ENCODE measurements at places on chromosomes 4 and X. TPM values are rescaled to one million over a fixed set of nuclear protein-coding genes. Genes with fewer than 3 reads are reported as not detected.
A peak's percentile ranks its signal among the peaks of the same experiment; 100 is the strongest.

GRCh38 chrX:130106071-130106470, 4.2 kb downstream of the ELF4 start:
- H3K27me3 ChIP-seq, result no peaks in the 10 kb centered on the region
- DNase-seq, result no peak
- H3K4me1 ChIP-seq, result no peaks in the 10 kb centered on the region
- H3K4me3 ChIP-seq, result no peak overlapping the region
- no peaks in the 10 kb centered on the region for H3K36me3 ChIP-seq

DNA sequence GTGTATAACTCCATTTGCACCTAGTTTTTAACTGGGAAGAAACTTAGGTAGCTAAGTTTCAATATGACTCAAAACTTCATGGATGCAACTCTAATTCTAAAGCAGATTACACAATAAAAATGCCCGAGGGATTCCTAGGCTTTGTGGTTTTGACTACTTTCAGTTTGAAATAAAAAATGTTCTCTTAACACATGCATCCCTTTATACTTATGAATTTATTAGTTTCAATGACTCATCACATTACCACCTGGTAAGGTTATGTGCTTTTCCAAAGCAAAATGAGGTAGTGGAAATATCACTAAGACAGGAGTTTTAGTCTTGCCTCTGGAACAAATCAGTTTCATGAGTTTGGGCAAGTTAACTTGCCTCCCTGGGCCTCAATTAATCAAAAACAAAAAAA, 125.5 kb downstream of the OPHN1 start:
- H3K27me3 ChIP-seq, result no peaks in the 10 kb centered on the region
- H3K4me3 ChIP-seq, result no peak overlapping the region
- no peaks in the 10 kb centered on the region for H3K36me3 ChIP-seq
- H3K4me1 ChIP-seq, result no peaks in the 10 kb centered on the region
- H3K27ac ChIP-seq, result no peak overlapping the region

GRCh38 chr4:119300101-119300978, 21.6 kb downstream of the FABP2 start:
- H3K4me3 ChIP-seq, result peak overlapping the region; percentile 97
- H3K36me3 ChIP-seq, result no peaks in the 10 kb centered on the region
- DNase-seq, result peak; percentile 96
- H3K4me1 ChIP-seq, result peaks cover 6% of the 10 kb centered on the region

GRCh38 chrX:134865682-134866255, 125.0 kb upstream of the SMIM10 start:
- no peak for DNase-seq
- H3K27ac ChIP-seq, result no peak overlapping the region
- no peaks in the 10 kb centered on the region for H3K4me1 ChIP-seq
- H3K4me3 ChIP-seq, result no peak overlapping the region
- no peaks in the 10 kb centered on the region for H3K36me3 ChIP-seq

- no peak for DNase-seq
- H3K27me3 ChIP-seq, result no peaks in the 10 kb centered on the region
- H3K36me3 ChIP-seq, result no peaks in the 10 kb centered on the region
- H3K27ac ChIP-seq, result no peak overlapping the region
- no peaks in the 10 kb centered on the region for H3K4me1 ChIP-seq
- H3K4me3 ChIP-seq, result no peak overlapping the region
Observed at GRCh38 chrX:151365579-151365978, 31.4 kb upstream of the VMA21 start.

- no peak for DNase-seq
- H3K36me3 ChIP-seq, result no peaks in the 10 kb centered on the region
- H3K4me1 ChIP-seq, result no peaks in the 10 kb centered on the region
- no peak overlapping the region for H3K4me3 ChIP-seq
- H3K27ac ChIP-seq, result no peak overlapping the region
- no peaks in the 10 kb centered on the region for H3K27me3 ChIP-seq
Observed at GRCh38 chr4:84099599-84099998, 399.5 kb downstream of the NKX6-1 start.

DNA sequence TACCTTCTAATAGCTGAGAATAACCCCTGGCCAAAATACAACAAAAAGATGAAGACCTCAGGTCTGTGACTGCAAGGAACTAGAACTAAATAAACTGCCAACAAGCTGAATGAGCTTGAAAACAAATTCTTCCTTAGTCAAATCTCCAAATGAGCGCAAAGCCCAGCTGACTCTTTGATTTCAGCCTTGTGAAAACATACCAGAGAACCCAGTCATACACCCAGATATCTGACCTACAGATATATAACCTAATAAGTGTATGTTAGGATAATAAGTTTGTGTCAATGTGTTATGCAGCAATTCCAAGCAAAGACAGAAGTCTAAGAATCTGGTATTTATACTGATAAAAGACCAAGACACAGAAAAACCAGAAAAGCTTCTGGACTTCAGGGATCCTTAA, 38.0 kb upstream of the ADGRL3 start:
- H3K36me3 ChIP-seq, result no peaks in the 10 kb centered on the region
- no peak overlapping the region for H3K27ac ChIP-seq
- H3K27me3 ChIP-seq, result no peaks in the 10 kb centered on the region
- H3K4me3 ChIP-seq, result no peak overlapping the region
- no peak for DNase-seq
- no peaks in the 10 kb centered on the region for H3K4me1 ChIP-seq

Gene CLNK
- 2.8 TPM for total RNA-seq

GRCh38 chr4:61049018-61049417, 151.1 kb upstream of the ADGRL3 start:
- no peaks in the 10 kb centered on the region for H3K27me3 ChIP-seq
- H3K4me3 ChIP-seq, result no peak overlapping the region
- H3K36me3 ChIP-seq, result no peaks in the 10 kb centered on the region
- DNase-seq, result no peak
- H3K4me1 ChIP-seq, result no peaks in the 10 kb centered on the region

GRCh38 chr4:3487861-3488260, 24.8 kb downstream of the DOK7 start:
- H3K4me3 ChIP-seq, result no peak overlapping the region
- H3K27ac ChIP-seq, result no peak overlapping the region
- H3K27me3 ChIP-seq, result no peaks in the 10 kb centered on the region
- no peak for DNase-seq
- H3K36me3 ChIP-seq, result no peaks in the 10 kb centered on the region

Gene FGFR3
- total RNA-seq, result 25.5 TPM

Gene EREG
- total RNA-seq, result 0.44 TPM

GRCh38 chr4:174869339-174869738, 40.3 kb upstream of the GLRA3 start:
- H3K27ac ChIP-seq, result no peak overlapping the region
- H3K36me3 ChIP-seq, result no peaks in the 10 kb centered on the region
- H3K27me3 ChIP-seq, result no peaks in the 10 kb centered on the region
- H3K4me1 ChIP-seq, result no peaks in the 10 kb centered on the region
- no peak overlapping the region for H3K4me3 ChIP-seq

- no peak overlapping the region for H3K4me3 ChIP-seq
- H3K27me3 ChIP-seq, result no peaks in the 10 kb centered on the region
- no peaks in the 10 kb centered on the region for H3K36me3 ChIP-seq
Observed at GRCh38 chr4:7040765-7041164, 2.4 kb upstream of the TADA2B start.

DNA sequence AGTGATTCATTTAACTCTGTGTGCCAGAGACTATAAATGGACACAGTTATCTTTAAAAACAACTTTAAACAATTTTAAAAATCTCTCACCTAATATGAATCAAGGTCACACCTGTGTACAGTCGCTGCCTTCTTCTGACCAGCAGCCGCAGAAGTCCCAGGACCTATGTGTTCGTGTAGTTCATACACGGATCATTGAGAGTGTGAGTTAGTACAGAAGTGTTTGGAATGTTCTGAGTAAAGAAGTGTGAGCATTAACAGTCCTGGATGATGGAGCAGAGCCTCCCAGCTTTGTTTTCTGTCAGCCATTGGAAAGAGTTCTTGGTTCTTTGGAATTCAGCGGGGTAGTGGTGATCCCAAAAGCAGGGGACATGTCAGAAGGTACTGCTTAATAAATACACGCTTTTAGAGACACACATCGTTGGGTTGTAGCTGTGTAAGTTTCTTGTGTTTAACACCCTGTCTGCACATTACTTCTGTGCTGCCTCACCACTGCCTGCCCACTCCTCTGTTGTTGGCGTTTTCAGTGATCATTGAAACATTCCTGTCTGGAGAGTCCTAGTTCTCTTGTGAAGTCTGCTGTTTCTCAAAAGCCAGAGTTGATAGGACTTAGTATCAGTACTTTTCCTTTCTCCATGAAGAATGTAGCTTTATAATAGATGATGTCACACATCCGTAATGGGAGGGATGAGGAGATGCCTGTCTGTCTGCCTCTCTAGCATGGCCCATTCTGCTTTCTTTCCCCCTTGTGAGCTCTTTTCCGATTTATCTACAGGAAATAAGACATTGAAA, 90.6 kb downstream of the PTTG2 start:
- no peak overlapping the region for H3K4me3 ChIP-seq
- peak overlapping the region; percentile 42 for H3K27ac ChIP-seq
- no peaks in the 10 kb centered on the region for H3K36me3 ChIP-seq
- no peak for DNase-seq
- peaks cover 13% of the 10 kb centered on the region for H3K4me1 ChIP-seq

GRCh38 chr4:165394275-165394674, 15.5 kb downstream of the CPE start:
- H3K27ac ChIP-seq, result no peak overlapping the region
- no peaks in the 10 kb centered on the region for H3K36me3 ChIP-seq
- no peaks in the 10 kb centered on the region for H3K27me3 ChIP-seq
- no peak overlapping the region for H3K4me3 ChIP-seq
- no peak for DNase-seq

Gene KIAA1210
- 0.03 TPM for total RNA-seq

DNA sequence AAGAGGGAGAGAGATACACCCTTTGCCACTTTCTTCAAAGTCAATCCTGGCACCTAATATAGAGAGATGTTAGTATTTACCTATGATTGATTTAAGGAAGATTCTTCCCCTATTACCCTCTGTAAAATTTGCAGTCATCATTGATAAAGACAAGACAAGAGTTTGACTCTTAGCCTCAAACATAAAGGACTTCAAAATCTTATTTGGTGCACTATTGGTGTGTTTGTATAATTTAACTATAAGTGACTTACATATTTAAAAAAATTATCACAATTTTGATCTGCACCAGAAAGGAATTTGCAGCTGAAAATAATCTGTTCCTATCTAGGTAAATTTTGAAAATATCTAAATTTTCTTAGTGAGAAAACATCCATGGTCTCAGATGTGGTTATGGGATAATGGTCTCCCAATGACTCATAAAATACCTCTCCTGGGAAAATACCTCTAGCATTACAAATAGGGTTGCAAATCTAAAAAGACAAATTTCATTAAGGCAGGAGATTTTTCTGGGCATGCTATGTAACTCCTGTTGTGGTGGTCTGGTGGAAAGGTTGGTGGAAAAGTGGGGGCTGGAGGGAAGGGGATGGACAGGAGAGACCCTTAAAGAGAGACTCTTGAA, 173.6 kb upstream of the MED14 start:
- no peaks in the 10 kb centered on the region for H3K27me3 ChIP-seq
- no peak overlapping the region for H3K27ac ChIP-seq
- H3K36me3 ChIP-seq, result no peaks in the 10 kb centered on the region
- DNase-seq, result no peak
- no peaks in the 10 kb centered on the region for H3K4me1 ChIP-seq

DNA sequence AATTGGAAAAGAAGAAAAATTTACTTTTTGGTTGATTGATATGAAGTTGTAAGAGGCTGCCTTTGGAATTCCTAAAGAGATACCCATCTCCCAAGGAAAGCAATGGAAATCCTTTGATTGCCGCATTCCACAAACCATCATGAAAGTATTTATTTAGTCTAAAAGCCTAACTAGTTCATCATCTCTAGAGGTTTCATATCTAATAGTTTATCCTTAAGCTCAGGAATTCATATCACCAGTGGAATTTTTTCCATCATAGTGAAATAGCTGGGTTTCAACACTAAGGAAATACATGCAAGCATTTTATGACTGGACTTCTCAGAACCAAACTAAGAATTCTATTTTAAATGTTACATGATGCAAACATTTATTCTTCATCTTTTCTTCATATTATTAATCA, 144.9 kb downstream of the FBXO8 start:
- no peaks in the 10 kb centered on the region for H3K36me3 ChIP-seq
- no peaks in the 10 kb centered on the region for H3K27me3 ChIP-seq

Gene FHDC1
- total RNA-seq, result 5.9 TPM
